Fibroblast of skin of abdomen (primary cell): ENCODE measurements at places on chromosomes 3 and 15.
A peak's percentile ranks its signal among the peaks of the same experiment; 100 is the strongest.

GRCh38 chr3:147409143-147410115 lies at the start of gene ZIC1:
ZIC1 (plus strand) TSS chr3:147409365; CDS start chr3:147410113, 748 bp downstream.
- DNase-seq, result no peak

DNA sequence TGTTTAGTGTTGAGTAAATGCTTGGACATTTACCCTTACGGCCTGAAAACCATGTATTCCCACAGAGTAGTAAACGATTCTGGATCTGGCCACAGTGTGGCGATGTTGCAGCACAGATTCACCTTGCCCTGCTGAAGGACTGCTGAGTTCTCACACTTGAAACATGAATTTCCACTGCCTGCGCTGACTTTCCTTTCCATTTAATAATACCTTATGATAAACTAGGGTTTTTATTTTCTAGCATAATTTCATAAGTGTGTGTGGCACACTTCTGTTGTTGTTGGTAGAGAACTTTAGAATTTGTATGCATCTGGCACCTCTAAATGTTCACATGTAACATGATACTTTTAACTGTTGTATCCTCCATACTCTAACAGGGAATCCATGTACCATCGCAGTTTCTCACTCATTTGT lies 53.9 kb downstream of the C3orf38 start:
- DNase-seq, result peak; percentile 64

DNA sequence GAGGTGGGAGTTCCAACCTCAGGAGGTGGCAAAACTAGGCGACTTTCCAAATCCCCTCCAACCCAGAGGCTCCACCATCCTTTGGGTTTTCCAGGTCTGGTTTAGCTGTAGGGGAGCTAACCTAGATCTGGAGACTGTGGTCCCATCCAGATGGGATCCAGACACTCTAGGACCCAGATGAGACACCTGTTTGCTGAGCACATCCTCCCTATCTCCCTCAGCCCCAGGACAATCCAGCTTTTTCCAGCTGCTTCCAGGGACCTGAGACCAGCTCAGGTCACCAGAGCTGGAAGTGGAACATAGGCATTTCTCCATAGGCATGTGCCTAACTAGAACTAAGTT lies 18.2 kb downstream of the CRTAP start:
- no peak for DNase-seq

GRCh38 chr15:63243101-63243500 lies 34.3 kb upstream of the APH1B start:
- no peak for DNase-seq

DNA sequence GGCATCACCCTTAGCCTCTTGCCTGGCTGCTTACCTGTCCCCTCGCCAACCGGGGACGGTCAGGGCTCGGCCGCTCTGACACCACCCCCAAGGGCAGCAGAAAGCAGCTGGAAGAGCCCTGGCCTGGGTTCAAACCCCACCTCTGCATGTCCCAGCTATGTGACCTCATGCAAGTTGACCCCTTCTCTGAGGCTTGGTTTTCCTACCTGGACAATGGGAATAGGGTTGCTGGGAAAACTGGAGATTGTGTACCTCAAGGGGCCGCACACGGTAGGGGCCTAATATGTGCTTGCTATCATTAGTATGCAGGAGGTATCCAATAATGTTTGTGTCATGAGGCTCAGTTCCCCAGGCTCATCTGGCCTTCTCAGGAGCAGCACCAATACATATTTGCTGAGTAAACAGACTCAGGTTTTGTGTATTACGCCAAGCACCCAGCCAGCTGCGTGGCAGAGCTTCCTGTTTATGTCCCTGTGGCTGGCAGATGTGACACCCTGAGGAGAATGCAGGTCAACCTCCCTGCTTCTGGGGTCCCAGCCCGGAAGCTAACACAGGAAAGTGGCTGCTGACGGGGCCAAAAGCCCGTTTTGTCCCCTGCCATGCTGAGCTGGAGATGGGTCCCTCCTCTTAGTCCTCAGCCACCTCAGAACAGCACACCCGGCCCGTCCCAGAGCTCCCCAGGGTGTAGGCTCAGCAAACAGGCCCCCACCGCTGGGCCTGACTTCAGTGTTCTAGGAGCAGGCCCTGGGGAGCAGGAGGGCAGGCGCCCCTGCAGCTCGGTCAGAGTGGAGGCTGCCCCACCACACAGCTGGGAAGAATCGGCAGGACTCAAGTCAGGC lies 29.7 kb downstream of the PLXND1 start:
- no peak for DNase-seq

DNA sequence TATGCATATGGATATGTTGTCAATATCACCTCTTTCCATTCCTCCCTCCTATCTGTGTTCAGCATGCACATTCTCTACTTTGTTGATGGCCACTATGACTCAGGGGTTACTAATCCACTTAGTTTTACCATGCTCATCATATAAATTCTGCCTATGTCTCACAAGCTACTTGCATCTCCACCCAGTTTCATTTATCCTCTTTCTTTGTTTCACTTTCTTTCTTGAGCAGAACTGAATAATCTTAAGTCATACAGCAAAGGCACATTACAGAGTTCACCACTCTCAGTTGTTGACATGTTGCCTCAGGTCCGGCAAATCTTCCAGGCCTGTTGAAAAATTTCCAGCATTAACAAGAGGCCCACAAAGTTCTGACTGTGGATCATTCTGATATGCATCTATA lies 71.5 kb downstream of the SSR3 start:
- peak; percentile 80 for DNase-seq

DNA sequence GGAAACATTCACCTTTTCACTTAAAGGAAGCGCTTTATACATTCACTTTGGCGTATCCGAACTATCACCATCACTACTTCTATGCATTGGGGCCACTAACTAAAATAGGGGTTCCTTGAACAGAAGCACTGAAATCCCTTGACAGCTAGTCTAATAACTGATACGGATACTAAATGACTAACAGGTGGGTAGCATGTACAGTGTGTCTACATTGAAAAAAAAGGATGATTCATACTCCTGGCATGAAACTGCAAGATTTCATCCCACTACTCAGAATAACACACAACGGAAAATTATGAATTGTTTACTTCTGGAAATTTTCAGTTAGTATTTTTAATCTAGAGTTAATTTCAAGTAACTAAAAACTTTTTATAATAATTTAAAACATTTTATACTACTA lies 96.7 kb downstream of the SMARCC1 start:
- peak; percentile 19 for DNase-seq

DNA sequence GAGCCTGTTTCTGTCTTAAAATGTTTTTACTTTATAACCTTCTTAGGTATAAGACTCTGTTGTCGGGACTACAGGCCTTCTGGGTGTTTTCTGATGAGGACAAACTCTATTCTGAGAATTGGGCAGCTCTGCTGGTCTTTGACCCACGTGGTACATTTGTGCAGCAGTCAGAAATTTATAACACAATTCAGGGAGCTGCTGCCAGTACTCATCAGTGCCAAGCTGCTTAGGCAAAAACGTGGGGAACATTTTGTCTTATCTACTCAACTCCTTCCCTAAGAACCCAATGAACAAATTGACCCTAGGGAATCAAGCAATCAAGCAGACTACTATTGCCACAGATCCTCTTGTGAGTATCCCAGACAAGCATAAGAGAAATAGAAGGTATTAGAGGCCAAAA lies 180.7 kb upstream of the PDZRN3 start:
- DNase-seq, result no peak

GRCh38 chr3:38829404-38829803 lies 13.4 kb upstream of the SCN10A start:
- peak; percentile 78 for DNase-seq

GRCh38 chr15:68517285-68517761 lies 61.5 kb upstream of the CORO2B start:
- DNase-seq, result peak; percentile 75

DNA sequence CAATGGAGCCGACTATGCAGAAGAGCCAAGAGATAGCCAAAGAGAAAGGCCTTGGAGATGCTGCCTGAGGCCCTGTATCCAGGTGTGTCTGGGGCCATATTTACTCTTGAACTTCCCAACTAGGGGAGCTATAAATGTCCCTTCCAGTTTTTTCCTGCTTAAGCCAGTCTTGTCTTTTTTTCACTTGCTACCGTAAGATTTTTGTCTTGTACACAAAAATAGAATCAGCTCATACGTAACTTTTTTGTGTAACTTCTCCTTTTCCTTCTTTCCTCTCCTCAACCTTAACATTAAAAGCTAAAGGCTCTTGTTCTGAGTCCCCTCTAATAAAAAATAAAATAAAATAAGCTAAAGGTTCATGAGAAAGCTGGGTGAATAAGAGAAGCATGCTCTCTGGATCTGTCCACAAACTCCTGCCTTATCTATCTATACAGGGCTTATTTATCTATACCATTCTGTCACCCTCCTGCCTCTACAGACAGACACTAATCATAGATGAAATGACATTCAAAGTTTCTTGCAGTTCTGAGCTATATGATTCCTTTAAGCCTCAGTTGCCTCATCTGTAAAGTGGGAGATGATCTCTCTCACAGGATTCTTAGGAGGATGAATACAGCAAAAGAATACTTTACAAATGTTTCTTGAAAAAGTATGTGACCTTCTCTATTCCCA lies 4.6 kb downstream of the SUMF1 start:
- no peak for DNase-seq

DNA sequence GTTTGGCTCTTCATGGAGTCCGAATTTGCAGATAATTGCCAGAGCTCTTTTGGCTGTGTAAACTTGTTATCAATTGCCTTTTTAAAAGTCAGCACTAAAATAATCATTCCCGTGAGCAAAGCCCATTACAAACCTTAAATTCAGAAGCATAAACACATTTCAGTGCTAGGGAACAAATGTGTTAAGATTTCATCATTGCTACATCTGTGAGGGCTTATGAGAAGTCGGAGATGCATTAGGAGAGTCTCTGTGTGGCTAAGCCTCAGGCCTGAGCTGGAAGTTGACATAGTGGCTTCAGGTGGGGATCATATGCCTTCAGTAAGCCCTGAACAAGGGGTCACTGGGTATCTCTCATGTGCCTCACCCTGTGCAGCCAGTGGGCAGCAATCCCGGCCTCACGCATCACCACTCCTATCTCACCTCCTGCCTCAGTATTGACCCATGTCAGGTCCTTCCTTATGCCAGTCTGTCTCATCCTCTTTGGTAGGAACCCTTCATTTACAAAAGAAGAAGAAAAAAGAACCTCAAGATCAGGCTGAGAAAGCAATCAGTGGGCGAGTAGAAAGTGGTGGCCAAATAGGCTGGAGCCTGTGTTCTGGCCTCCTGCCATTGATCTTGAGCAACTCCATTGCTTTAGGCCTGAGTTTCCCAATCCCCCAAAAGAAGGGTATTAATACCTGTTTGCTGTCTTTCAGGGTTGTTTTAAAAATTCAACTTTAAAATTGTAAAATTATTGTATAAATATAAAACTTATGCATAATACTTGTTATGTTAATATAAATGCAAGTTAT lies 233.5 kb downstream of the IL20RB start:
- no peak for DNase-seq

- no peak for DNase-seq
Observed at GRCh38 chr15:23384371-23384770, 29.8 kb downstream of the GOLGA8S start.

DNA sequence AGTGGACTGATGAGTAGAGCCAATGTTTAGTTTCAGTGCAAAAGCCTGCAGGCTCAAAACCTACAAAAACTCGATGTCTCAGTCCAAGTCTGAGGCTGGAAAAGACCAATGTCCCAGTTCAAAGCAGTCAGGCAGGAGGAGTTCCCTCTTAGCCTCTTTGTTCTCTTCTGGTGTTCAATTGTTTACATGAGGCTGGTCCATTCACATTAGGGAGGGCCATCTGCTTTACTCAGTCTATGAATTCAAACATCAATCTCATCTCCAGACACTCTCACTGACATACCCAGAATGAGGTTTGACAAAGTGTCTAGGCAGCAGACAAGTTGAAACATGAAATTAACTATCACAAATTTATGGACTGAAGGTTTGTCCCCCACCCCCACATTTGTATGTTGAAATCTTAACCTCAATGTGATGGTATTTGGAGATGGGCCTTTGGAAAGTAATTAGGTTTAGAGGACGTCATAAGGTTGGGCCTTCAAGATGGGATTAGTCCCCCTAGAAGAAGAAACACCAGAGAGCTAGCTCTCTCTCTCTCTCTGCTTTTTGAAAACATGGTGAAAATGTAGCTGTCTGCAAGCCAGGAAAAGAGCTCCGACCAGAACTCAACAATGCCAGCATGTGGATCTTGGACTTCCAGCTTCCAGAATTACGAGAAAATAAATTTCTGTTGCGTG lies 438.5 kb upstream of the RGMA start:
- DNase-seq, result peak; percentile 6

- no peak for DNase-seq
Observed at GRCh38 chr15:88684345-88684744, 45.5 kb downstream of the ISG20 start.

DNA sequence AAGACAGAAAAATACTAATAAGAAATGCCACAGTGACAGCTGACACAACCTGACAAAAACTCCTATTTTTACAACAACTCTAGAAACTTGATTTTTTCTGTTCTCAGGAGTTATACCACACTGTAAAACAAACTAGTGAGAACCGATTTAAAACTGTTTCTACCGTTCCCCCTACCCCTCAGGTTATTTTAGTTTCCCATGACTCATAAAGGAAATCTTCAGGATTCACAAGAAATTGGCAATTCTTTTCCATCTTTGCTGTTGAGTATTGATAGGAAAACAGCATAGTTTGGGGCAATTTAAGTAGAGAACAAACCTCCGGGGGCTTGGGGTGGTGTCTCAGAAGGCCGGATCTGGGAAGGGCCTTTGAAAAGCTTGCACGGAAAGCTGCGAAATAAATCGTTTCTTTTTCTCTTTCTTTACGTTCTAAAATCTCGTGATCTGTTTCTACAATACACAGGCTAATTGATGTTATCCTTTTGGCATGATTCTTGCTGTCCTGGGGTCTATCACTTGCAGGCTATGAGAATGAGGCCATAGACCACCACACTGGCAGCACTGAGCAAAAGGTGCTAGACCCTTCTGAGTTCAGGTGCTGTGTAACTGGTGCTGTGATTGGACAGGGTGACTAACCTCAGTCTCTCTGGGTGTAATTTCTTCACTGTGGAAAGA lies 89.3 kb downstream of the LPP start:
- no peak for DNase-seq

- DNase-seq, result no peak
Observed at GRCh38 chr3:53555068-53555588, 60.7 kb downstream of the CACNA1D start.

GRCh38 chr3:55579496-55579895 lies 92.4 kb upstream of the WNT5A start:
- DNase-seq, result peak; percentile 32

GRCh38 chr15:40914486-40914885 lies 14.7 kb upstream of the DLL4 start:
- no peak for DNase-seq

- no peak for DNase-seq
Observed at GRCh38 chr15:58495891-58496408, 64.2 kb downstream of the LIPC start.

DNA sequence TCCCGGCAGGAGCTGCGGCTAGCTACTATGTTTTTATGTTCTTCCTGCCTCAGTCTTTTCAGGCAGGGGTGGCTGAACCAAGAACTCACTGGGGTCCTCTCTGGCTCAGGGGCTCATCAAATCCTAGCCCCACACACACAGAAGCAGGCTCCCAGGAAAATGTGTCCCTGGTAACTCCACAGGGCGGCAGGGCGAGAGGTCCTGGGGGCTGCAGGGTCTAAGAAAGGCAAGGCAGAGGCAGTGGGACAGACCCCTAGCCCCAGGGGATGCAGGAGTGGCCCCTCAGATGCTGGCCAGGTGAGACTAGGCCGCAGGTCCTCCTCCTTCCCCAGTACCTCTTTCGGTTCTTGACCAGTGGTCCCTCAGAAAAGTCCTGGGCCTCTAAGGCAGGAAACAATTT lies 48.9 kb downstream of the PTH1R start:
- no peak for DNase-seq

GRCh38 chr15:55552926-55553325 lies 35.2 kb downstream of the PYGO1 start:
- DNase-seq, result peak; percentile 67

GRCh38 chr3:86743233-86743632 lies 247.7 kb downstream of the VGLL3 start:
- DNase-seq, result no peak
